ENCODE measurements at places on chromosomes 16 and 17.

DNA sequence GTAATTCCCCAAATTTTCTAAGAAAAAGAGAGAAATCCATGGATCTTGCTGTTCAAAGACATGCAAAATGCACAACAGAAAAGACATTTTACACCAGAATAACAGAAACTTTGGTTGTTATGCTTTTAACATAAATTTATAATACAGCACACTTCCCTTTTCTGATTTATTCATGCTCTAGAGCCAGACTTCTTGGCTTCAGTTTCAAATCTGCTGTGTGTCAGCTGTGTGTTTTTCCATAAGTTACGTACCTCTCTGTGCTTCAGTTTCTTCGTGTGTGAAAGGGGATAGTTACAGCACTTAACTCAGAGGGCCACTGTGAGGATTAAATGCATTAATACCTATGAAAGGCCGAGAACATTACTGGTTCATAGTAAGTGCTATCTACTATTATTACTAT is 6.8 kb upstream of the CCL3L1 start:
- DNase-seq = no peak

- peak; percentile 81 for DNase-seq
Observed at GRCh38 chr16:30526137-30526822, at the start of gene ZNF768. ZNF768 (minus strand) TSS chr16:30526566; CDS start chr16:30526413, 153 bp downstream.

DNA sequence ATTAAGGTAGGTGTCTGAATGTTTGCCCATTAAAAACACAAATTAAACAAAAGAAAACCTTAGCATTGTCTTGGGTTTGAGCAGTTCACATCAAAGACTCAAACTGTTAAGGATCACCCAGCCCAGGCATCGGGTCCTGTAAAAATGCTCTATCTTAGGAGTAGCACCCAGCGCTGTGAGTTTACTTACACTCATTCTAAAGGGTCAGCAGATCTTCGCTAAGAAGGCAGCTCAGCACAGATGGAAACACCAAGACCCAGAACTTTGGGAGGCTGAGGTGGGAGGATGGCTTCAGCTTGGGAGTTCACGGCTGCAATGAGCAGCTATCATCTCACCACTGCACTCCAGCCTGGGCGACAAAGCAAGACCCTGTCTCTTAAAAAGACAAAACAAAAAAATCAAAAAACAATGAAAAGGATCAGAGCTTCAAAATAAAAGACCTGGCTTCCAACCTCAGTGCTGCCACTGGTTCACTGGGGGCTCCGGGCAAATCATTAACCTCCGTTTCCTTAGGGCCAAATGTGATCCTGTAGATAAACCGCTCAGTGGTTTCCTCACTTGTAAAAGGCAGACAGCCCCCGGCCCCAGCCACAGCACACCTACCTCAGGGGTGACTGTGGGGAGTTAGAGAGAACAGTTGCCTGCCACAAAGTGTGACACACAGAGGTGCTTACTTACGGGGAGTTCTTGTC is 11.1 kb downstream of the COG1 start:
- no peak for DNase-seq

DNA sequence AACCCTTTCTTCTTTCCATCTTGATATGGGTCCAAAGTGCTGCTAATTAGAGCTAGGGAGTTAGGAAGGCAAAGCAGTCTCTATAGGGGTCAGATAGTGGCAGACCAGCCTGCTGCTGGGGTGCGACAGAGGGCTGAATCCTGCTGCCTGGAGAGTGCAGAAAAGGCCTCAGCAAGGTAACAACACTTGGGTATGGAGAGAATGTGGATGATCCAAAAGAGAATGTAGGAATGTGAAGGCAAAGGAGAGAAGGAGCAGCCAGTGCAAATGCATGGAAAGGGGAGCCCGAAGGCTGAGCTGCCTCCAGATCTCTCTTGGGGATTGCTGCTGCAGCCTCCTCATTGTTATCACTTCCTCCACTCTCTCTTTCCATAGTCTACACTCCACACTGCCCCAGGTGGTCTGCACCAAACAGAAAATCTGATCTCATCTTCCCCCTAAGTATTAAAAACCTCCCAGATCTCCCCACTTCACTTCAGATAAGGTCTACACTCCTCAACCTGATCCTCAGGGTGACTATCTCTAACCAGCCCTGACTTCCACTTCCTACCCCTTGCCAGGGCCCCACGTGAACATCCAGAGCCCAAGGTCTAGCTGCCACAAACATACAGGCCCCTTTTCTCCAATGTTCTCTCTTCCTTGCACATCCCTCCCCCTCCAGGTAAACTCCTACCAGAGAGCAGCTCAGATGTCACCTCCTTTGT is 28.8 kb downstream of the TOM1L2 start:
- no peak for DNase-seq

DNA sequence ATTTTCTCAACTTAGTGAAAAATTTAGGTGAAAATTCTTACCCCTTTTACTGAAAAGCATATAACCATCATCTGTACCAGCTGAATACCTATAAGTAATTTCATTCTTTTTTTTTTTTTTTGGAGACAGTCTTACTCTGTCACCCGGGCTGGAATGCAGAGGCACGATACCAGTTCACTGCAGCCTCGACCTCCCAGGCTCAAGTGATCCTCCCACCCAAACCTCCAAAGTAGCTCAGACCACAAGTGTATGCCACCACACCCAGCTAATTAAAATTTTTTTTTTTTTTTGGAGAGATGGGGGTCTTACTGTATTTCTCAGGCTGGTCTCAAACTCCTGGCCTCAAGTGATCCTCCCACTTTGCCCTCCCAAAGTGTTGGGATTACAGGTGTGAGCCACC is 33.8 kb downstream of the TUBD1 start:
- no peak for DNase-seq

GRCh38 chr17:45406107-45406506 is 26.6 kb downstream of the ARHGAP27 start:
- no peak for DNase-seq

- no peak for DNase-seq
Observed at GRCh38 chr16:73124665-73125375, 76.9 kb upstream of the ZFHX3 start.

- DNase-seq = no peak
Observed at GRCh38 chr16:23857881-23858269, 22.1 kb downstream of the PRKCB start.

DNA sequence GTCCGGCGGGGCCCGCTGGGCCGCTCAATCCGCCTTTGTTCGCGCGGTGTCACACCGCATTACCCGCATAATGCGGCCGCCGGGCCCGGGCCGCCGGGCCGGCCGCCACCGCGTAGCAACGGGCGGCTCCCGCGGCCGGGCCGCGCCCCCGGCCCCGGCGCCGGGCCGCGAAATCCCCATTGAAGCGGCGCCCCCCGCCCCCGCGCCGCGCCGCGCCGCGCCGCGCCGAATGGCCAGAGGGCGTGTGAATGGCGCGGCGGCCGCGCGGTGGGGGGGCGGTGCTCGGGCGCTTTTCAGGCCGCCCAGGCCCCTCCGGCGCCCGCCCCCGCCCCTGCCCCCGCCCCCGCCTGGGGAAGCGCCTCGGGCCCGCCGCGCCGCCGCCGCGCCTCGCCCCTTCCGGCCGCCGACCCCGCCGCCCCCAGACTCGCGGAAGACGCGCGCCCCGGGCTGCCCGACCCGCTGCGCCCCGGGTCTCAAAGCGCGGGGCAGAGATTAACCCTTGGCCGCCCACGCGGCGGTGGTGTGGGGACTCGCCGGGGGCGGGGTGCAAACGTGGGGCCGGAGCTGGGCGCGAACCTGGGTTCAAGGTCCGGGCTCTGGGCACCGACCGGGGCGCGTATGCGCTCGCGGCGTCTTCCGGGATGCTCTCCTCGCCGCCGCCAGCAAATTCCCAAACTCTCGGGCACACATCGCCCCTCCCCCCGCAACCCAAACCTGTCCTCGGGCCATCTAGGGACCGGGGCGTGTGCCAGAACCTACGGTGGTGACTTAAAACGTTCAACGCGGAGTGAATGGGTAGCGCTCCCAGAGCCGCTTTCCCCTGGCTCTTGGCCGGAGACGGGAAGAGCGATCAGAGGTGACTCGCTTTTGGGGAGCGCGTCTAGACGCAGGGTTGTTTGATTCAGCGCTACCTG is 46.7 kb downstream of the WNT3 start:
- no peak for DNase-seq

DNA sequence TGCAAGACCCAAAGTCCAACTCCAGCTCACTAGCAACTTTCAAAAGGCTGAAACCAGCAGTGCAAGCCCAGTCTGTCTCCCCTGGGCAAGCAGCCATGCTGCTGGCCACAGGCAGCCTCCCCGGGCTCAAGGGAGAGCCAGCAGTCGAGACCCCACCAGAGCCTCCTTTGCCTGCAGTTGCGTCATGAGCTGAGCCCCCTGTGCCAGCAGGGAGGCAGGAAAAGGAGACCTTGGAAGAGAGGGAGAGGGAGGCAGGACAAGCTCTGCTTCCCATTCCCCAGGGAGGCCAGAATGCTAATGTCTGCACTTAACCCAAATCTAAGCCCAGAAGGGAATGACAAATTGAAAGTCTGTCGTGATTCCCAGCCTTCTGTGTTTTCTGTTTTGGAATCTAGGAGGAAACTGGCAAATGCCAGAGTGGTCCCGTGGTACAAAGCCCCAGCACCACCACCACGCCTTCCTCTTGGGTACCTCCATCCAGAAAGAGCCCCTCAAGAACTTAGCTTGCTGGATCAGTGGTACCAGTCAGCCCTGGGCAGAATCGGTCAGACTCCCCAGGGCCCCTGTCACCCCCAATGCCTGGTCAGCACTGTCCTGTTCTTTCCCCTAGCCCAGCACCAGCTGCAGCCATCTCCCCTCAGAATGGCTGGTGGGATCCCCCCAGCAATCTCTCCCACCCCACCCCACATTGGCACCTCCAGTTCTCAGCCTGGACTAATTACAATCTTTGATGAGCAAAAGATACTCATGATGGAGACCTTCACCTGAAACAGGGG is 99.3 kb upstream of the TNRC6C start:
- no peak for DNase-seq

- DNase-seq = no peak
Observed at GRCh38 chr17:46737326-46737725, 81.2 kb downstream of the WNT3 start.

GRCh38 chr16:73265124-73265837 is 217.4 kb upstream of the ZFHX3 start:
- no peak for DNase-seq

GRCh38 chr16:83852774-83853173 is 45.0 kb downstream of the HSBP1 start:
- no peak for DNase-seq

DNA sequence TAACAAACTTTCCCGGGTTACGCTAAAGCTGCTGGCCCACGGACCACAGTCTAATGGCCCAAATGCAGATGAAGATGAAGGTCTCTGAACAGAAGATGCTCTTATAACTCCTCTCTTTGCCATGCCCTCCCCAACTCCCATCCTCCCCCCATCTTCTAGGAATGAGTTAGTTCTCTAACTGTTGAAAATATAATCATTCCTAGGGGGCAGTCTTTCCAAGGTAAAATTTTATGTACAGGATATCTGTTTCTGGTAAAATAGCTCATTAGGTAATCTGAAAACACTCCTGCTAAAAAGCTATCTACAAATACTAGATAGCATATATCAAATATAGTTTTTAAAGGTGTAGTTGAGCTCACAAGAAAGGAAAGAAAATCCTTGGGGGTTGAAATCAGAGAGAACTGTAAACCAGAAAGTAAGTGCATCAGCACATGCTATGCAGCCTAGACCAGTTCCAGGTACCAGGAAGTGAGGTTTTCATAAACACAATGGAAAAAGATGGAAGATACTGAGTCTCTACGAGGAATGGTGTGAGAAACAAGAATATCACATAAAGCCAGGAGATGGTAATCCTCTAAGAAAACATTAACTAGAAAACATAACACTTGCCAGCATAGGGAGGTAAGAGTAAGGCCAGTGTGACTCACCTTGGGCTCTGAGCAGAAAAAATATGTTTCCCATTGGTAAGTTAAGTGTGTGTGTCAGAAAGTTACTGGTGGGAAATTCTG is 38.1 kb downstream of the CMC2 start:
- DNase-seq = no peak

- DNase-seq = peak; percentile 84
Observed at GRCh38 chr17:77542551-77543490, 402.1 kb downstream of the SEC14L1 start.

DNA sequence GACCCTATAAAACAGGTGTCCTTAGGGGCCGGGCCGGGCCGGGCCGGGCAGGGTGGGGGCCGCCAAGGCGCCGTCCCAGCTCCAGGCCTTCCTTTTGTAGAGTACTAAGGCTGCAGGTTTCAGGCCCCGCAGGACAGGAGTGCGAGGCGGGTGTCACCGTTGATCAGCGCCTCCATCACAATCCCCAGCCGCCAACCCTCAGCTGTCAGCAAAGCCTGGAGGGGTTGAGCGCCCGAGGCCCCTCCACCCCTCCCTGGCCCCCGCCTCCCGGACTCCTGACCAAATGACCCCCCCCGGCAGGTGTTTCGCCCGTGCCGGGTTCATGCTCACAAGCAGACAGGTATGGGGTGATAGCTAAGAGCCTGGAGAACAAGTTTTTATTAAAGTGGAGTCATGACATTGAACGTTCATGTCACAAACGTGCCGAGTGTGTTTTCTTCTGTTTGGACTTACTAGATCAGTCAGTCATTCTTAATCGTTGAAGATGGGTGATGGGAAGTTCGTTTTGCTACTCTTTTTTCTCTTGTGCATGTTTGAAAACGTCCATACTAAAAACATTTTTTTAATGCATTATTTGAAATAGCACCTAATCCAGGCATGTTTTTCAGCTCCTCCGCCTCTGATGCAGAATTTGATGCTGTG is 534 bp downstream of the ARL2BP start:
- no peak for DNase-seq

DNA sequence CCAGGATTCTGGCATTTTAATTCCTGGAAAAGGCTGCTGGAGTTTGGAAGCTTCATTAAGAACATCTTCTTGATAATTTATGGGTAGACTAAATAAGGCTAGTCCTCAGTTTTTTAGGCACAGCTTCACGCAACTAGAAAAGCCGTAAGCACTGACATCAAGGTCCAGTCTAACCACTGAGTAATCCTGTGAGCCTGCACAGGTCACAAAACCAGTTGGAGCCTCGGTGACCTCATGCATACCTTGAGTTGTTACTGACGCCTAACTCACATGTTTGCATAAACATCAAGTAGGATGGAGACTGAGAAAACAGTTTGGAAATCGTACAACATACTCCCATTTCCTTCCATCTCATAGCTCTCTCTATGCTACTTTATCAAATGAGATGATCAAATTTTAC is 63.8 kb upstream of the RCVRN start:
- no peak for DNase-seq

- DNase-seq = no peak
Observed at GRCh38 chr16:27725236-27726000, 175.5 kb downstream of the KATNIP start.

GRCh38 chr17:70098030-70098429 is 23.0 kb downstream of the KCNJ16 start:
- DNase-seq = no peak

DNA sequence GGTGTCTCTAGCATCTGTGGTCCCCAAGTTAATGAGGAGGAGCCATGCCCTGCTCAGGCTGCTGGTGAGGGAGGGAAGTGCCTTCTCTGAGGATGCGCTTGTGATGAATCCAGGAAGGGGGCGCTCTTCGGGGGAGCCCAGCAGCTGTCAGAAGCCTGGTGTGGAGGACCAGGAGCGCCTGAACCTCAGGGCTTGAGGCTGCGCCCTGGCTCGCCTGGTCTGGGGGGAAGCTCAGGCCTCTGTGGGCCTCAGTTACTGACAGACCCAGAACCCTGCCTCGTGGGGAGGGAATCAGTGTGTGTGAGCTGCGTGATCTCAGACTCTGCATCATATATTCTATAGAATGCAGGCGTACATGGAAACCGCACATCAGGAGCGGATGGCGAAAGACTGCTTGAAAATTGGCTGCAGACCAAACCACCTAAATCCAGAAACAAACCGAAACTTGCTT is 126.1 kb downstream of the SEC14L1 start:
- DNase-seq = no peak

- no peak for DNase-seq
Observed at GRCh38 chr16:30660424-30661261, 2.4 kb downstream of the FBRS start.

GRCh38 chr16:78290395-78290794 is 190.9 kb downstream of the WWOX start:
- no peak for DNase-seq
